ENCODE measurements at places on chromosomes 1 and 21. TPM values are rescaled to one million over a fixed set of nuclear protein-coding genes. Genes with fewer than 3 reads are reported as not detected.
A peak's percentile ranks its signal among the peaks of the same experiment; 100 is the strongest.

- H3K4me3 ChIP-seq: no peak overlapping the region
- no peak for DNase-seq
- no peak overlapping the region for H3K27ac ChIP-seq
- H3K36me3 ChIP-seq: no peaks in the 10 kb centered on the region
- no peaks in the 10 kb centered on the region for H3K27me3 ChIP-seq
- peaks cover 6% of the 10 kb centered on the region for H3K4me1 ChIP-seq
Observed at GRCh38 chr1:108107658-108108057, 92.5 kb downstream of the SLC25A24 start.

GRCh38 chr1:64822621-64823020 is 77.7 kb downstream of the RAVER2 start:
- H3K27me3 ChIP-seq: no peaks in the 10 kb centered on the region
- H3K4me3 ChIP-seq: no peak overlapping the region
- peaks cover 19% of the 10 kb centered on the region for H3K4me1 ChIP-seq
- no peak overlapping the region for H3K27ac ChIP-seq
- no peak for DNase-seq

DNA sequence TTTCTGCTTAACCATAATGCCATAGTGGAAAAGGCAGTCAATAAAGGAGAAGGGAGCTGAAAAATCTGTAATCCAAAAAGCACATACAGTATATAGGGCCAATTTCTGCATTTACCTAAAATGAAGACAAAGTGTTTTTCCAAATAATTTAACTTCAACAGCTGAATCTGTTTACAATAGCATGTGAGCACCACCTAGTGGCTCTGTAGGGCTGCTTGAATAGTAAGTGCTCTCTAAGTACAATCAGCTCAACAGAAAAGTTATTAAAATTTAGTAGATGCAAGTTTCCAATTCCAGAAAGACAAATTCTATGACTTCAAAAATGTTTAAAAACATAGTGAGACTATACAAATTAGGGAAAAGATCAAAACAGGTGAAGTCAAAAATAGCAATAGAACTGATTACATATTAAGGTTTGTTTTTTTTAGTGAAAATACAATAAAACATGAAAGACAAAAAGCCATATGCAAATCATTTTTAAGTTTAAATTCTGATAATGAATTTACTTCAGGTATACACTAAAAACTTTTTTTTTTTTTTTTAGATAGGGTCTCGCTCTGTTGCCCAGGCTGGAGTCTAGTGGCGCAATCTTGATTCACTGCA is 220.0 kb downstream of the SETD4 start:
- no peaks in the 10 kb centered on the region for H3K36me3 ChIP-seq
- DNase-seq: peak; percentile 42
- no peak overlapping the region for H3K27ac ChIP-seq

GRCh38 chr1:240242601-240243144 is 151.0 kb downstream of the FMN2 start:
- no peak for DNase-seq
- no peak overlapping the region for H3K4me3 ChIP-seq
- H3K4me1 ChIP-seq: no peaks in the 10 kb centered on the region
- no peaks in the 10 kb centered on the region for H3K36me3 ChIP-seq
- H3K27me3 ChIP-seq: no peaks in the 10 kb centered on the region

DNA sequence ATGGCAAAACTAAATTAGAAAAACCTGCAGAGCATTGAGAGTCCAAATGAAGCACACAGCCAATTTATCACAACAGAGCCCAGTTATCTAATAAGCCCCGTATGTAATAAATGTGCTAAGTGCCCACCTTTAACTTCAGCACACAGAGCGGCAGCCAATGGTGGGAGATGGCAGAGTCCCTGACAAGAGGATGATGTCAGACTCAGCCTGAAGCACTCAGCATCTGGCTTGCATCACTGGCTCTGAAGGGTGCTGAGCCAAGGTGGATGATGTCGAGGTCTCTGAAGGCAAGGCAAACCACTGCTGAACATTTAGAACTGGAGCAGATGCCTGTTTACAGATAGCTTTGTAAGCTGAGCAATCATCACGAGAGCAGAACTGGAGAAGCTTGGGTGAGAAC is 118.3 kb downstream of the NUF2 start:
- H3K36me3 ChIP-seq: no peaks in the 10 kb centered on the region
- H3K4me1 ChIP-seq: no peaks in the 10 kb centered on the region
- H3K4me3 ChIP-seq: no peak overlapping the region
- DNase-seq: no peak

- H3K4me3 ChIP-seq: no peak overlapping the region
- peaks cover 3% of the 10 kb centered on the region for H3K36me3 ChIP-seq
- H3K4me1 ChIP-seq: no peaks in the 10 kb centered on the region
- no peak for DNase-seq
- H3K27me3 ChIP-seq: no peaks in the 10 kb centered on the region
Observed at GRCh38 chr1:97063532-97063931, 341.9 kb downstream of the PTBP2 start.

The IGFN1 gene
- total RNA-seq: not detected

DNA sequence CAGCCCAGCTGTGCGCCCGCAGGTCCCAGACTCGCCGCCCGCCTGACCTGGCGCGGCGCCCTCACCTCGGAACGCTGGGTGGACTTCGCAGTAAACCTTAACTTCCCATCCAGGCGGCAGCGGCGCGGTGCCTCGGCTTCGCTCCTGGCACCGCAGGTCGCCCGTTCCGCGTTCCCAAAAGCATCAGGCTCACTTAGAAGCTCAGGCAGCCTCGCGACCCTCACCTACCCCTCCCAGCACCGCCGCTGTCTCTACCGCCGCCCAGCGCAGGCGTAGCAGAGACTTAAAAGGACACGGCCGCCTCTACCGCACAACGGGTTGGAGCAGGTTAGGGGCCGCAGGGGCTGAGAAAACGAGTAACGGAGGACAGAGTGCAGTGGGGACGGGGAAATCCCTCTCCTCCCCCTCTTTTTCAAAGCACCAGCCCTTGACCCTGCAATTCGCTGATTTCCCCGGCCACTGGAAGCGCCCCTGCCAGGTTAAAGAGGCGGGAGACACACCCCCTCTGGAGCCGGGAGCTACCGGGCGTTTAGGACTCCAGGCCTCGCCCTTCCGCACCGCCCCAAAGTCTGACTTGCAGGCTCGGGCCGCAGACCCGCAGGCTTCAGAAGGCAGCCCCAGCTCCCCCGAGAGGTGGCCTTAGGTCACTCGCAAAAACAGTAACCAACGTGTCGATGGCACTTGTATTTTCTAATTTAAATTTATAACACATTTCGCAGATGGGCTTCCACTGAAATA is 328.5 kb downstream of the FAM72C start:
- no peak for DNase-seq
- no peaks in the 10 kb centered on the region for H3K4me1 ChIP-seq
- H3K4me3 ChIP-seq: no peak overlapping the region
- H3K36me3 ChIP-seq: no peaks in the 10 kb centered on the region

DNA sequence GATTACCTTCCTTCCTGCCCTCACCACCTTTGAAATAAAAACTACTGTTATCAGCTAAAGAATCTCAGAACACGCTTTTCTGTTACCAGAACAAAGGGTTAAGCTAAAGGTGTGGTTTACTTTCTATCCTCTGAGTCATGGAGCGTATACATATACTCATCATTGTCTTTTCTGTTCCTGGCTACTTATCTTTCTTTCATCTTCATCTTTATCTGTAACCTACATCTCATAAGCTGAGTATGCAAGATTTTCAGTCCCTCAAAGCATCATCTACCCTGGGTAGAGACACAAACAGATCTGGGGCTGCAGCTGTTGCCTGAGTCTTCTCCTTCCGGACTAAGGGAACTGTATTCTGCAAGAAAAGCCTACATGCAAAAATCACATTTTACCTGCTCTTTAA is 75.6 kb downstream of the LMO4 start:
- no peak overlapping the region for H3K27ac ChIP-seq
- H3K36me3 ChIP-seq: no peaks in the 10 kb centered on the region
- H3K4me3 ChIP-seq: no peak overlapping the region
- no peaks in the 10 kb centered on the region for H3K27me3 ChIP-seq

- no peak for DNase-seq
- H3K27me3 ChIP-seq: peaks cover 3% of the 10 kb centered on the region
Observed at GRCh38 chr1:232621050-232621449, 8.9 kb downstream of the SIPA1L2 start.

DNA sequence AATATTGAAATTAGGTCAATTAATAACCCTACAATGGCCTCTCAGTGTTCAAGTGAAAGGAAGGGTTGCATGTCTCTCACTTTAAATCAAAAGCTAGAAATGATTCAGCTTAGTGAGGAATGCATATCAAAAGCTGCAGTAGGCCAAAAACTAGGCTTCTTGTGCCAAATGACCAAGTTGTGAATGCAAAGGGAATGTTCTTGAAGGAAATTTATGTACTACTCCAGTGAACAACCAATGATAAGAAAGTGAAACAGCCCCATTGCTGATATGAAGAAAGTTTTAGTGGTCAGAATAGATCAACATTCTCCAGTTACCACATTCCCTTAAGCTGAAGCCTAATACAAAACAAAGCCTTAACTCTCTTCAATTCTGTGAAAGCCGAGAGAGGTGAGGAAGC is 10.0 kb downstream of the MAEL start:
- H3K4me1 ChIP-seq: no peaks in the 10 kb centered on the region
- H3K4me3 ChIP-seq: no peak overlapping the region
- peaks cover 1% of the 10 kb centered on the region for H3K36me3 ChIP-seq
- H3K27ac ChIP-seq: no peak overlapping the region

- H3K27ac ChIP-seq: no peak overlapping the region
- no peak overlapping the region for H3K4me3 ChIP-seq
- DNase-seq: no peak
- H3K36me3 ChIP-seq: peaks cover 5% of the 10 kb centered on the region
Observed at GRCh38 chr1:155170806-155171205, 2.3 kb downstream of the KRTCAP2 start.

The KCNN3 gene
- not detected for total RNA-seq

The MANEAL gene
- 1.0 TPM for total RNA-seq

The TTC39A gene
- not detected for total RNA-seq

DNA sequence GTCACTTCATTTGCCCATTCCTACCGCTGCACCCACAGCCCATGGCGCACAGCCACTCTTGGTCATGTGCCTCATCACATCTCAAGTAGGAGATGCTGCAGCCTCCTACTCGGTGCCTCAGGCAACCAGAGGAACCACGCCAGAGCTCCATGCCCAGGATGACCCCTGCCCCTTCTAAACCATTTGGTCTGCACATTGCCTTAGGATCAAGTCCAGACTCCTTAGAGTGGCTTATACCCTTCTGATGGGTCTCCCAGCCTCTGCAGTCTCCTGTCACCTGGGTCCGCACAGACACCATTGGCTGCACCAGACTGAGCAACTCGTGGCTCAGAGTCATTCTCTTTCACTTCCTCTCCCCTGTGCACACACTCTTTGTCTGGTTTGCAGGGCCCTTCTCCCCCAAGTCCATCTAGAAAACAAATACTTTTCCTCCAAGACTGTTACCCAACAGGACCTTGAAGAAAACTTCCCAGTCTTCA is 2.2 kb upstream of the ADORA3 start:
- peak overlapping the region; percentile 55 for H3K4me3 ChIP-seq
- H3K36me3 ChIP-seq: no peaks in the 10 kb centered on the region
- peaks cover 31% of the 10 kb centered on the region for H3K4me1 ChIP-seq
- DNase-seq: no peak
- H3K27ac ChIP-seq: peak overlapping the region; percentile 63

- DNase-seq: no peak
- peaks cover 15% of the 10 kb centered on the region for H3K4me1 ChIP-seq
- H3K27me3 ChIP-seq: peaks cover 10% of the 10 kb centered on the region
- no peak overlapping the region for H3K4me3 ChIP-seq
Observed at GRCh38 chr1:171280599-171280998, 32.3 kb downstream of the FMO1 start.

The TRIM67 gene
- not detected for total RNA-seq

GRCh38 chr1:238752327-238752726 is 634.0 kb upstream of the CHRM3 start:
- H3K36me3 ChIP-seq: no peaks in the 10 kb centered on the region
- H3K27ac ChIP-seq: no peak overlapping the region
- no peaks in the 10 kb centered on the region for H3K27me3 ChIP-seq
- no peaks in the 10 kb centered on the region for H3K4me1 ChIP-seq
- no peak for DNase-seq

The MTARC2 gene
- not detected for total RNA-seq

DNA sequence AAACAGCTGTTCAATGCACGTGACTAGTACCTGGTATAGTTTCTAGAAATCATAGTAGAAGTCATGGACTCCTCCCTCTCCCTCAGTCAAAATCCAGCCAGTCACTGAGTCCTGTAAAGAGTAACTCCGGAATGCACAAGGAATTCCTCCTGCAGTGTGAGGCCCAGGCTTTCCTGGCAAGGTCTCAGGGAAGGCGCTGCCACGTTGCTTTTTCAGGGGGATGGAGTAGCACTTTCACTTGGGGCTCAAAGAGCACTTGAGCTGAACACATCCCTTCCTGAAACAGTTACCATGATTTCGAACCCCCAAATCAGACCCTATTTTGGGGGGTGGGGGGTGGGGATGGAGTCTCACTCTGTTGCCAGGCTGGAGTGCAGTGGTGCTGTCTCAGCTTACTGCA is 26.4 kb upstream of the LRRC8D start:
- no peaks in the 10 kb centered on the region for H3K36me3 ChIP-seq
- H3K4me3 ChIP-seq: no peak overlapping the region
- no peaks in the 10 kb centered on the region for H3K4me1 ChIP-seq
- DNase-seq: no peak
- H3K27ac ChIP-seq: no peak overlapping the region
- H3K27me3 ChIP-seq: no peaks in the 10 kb centered on the region

- no peak overlapping the region for H3K4me3 ChIP-seq
- H3K27me3 ChIP-seq: no peaks in the 10 kb centered on the region
- no peak for DNase-seq
- H3K4me1 ChIP-seq: no peaks in the 10 kb centered on the region
- peaks cover 22% of the 10 kb centered on the region for H3K36me3 ChIP-seq
Observed at GRCh38 chr1:223756806-223757700, 44.7 kb downstream of the CAPN2 start.

The BMP8A gene
- not detected for total RNA-seq

- no peaks in the 10 kb centered on the region for H3K36me3 ChIP-seq
- H3K27me3 ChIP-seq: no peaks in the 10 kb centered on the region
- H3K4me3 ChIP-seq: no peak overlapping the region
- no peak overlapping the region for H3K27ac ChIP-seq
Observed at GRCh38 chr1:40876436-40876761, 14.2 kb upstream of the CITED4 start.

DNA sequence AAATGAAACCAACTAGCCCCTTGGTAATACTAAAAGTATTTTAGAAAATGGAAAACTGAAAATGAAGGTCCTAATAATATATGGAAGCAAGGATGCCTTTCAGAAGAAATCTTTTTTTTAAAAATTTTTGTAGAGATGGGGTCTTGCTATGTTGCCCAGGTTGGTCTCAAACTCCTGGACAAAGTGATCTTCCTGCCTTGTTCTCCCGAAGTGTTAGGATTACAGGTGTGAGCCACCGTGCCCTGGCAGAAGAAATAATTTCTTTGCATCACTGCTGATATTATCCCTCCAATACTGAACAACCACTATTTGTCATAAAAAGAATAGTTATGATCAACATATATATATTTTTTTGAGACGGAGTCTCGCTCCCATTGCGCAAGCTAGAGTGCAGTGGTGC is 25.6 kb downstream of the SELENOF start:
- H3K4me1 ChIP-seq: peaks cover 32% of the 10 kb centered on the region
- no peak overlapping the region for H3K27ac ChIP-seq

The AGRN gene
- 6.2 TPM for total RNA-seq

- no peak overlapping the region for H3K27ac ChIP-seq
- peaks cover 5% of the 10 kb centered on the region for H3K36me3 ChIP-seq
- H3K4me3 ChIP-seq: no peak overlapping the region
- no peak for DNase-seq
- no peaks in the 10 kb centered on the region for H3K27me3 ChIP-seq
Observed at GRCh38 chr1:222940095-222940494, 125.3 kb downstream of the DISP1 start.
